ENCODE measurements at places on chromosomes 6 and 20.

GRCh38 chr6:6741264-6741663 lies 152.7 kb downstream of the LY86 start:
- no peak for DNase-seq

GRCh38 chr6:129555206-129555832 lies 154.7 kb downstream of the ARHGAP18 start:
- DNase-seq: no peak

DNA sequence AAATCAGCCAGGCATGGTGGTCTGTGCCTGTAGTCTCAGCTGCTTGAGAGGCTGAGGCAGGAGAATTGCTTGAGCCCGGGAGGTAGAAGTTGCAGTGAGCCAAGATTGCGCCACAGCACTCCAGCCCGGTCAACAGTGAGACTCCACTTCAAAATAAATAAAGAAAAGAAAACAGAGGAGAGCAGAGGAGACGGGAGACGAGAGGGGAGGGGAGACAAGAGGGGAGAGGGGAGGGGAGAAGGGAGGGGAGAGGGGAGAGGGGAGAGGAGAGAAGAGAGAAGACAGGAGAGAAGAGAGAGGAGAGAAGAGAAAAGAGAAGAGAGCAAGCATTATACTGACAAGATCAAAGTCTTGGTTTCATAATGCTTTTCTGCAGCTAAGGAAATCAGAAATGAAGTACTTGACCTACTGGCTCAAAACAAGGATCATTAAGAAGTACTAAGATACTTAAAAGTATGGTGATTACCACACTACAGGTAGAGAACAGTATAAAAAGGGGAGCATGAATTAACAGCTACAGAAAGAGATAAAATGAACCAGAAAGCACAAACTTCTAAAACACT lies 30.5 kb downstream of the FAM8A1 start:
- no peak for DNase-seq

DNA sequence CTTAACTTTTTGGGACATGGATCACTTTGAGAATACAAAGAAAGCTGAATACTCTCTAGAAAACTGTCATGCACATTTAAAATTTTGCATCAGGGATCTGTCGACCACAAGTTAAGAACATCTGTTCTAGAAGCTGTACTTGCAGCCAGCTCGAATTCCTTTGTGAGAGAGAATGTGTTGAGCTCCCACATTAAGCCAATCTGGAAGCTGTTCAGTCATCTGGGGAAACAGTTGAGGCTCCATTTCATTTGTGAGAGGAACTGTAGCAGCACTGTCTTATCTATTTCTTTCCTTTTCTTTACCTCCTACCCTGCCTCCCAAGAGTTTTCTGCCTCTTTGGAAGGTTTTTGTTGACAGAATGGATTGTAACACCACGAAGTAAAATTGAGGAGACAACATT lies 50.8 kb downstream of the KAT14 start:
- DNase-seq: no peak

GRCh38 chr6:43768506-43768860 lies 1.5 kb upstream of the VEGFA start:
- no peak for DNase-seq

GRCh38 chr6:13559251-13559650 lies 15.2 kb upstream of the SIRT5 start:
- no peak for DNase-seq

GRCh38 chr20:15059438-15059837 lies 722.0 kb upstream of the FLRT3 start:
- no peak for DNase-seq

DNA sequence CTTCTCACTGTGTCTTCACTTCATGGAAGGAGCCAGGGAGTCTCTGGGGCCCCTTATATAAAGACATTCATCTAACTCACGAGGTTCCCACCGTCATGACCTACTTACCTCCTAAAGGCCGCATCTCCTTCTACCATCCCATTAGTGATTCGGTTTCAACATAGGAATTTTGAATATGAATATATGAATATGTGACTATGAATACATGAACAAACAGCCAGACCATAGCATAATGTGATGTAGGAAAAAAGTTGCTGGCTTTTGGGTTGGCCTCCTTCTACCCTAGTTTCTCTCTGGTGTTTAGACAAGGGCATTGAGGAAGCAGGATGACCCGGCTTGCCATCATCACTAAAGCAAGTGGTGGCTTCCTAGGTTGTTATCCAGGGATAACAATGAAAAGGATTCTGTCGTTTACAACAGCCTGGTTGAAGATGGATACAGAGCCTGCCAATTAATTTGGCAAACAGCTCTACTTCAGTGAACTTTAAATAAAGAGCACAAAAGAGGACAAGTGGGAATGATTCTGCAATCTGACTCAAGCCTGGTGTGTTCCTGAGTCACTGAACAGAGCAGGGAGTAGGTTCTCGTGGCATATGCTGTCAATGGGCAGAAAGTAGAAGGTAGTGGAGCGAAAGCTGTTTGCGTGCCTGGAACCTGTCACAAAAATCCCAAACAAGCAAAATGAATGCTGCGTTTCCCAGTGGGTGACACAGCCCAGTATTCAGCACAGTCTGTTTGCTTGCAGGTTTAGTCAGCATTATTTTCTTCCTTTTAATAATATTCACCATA lies 44.0 kb upstream of the DOK5 start:
- DNase-seq: no peak
